Stimulated activated naive CD8-positive, alpha-beta T cell treated with anti-CD3 and anti-CD28 coated beads, Interleukin-15, amount 100 ng/mL, for 72 hours (primary cell): ENCODE measurements at places on chromosomes 3 and 15.

GRCh38 chr3:63964681-63965485 is 52.7 kb upstream of the SCAANT1 start:
- DNase-seq = no peak

DNA sequence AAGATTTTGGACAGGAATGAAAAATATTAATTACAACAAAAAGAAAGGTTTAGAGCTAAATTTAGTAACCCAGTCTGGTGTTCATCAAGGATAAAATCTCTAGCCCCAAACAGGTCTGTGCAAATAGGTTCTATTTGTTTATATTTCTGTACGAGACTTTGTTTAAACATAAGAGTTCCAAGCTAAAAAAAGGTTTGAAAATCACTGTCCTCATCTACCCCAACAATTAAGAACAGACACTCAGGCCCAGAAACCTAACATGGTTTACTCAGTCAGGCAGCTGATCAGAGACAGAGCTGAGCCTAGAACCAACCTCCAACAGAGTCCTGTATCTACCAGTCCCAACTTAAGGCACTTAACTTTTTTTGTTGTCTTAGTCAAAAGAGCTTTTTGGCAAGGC is 49.3 kb downstream of the SNX4 start:
- no peak for DNase-seq

- no peak for DNase-seq
These were observed 725.9 kb downstream of the TUSC7 start for GRCh38 chr3:117435506-117435905.

- DNase-seq = no peak
These were observed 31.1 kb downstream of the SCN5A start for GRCh38 chr3:38618343-38618742.

DNA sequence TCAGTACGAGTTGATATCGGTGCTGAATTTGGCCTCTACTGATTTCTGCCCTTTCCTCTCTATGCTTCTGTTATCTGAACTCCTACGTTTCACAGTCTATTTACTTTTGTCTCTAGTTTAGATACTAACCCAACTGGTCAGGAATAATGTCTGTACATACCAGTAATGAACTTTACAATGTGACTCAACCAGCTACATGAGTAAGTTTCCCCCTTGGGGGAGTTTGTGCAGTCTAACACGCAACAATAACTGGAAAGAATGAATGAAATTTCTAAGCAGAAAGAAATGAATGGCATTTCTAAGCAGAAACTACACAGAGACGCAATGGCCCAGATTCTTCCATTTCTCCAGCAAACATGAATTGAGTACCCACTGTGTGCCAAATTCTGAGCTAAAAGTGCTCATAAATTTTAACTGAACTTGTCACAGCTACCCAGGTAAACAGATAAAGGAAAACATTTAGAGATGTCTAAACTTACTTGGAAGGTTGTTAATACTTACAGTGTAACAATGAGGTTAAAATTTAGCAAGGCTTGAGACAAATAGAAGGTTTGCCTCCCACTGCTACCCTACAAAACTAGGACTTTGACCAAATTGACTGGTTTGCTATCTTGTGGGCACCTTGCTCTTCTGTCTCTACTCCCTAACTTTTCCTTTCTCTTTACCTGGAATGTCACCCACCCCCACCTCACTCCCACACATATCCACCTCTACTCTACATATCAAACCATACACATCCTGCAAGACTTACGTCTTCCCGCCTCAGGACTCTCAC is 11.6 kb downstream of the UPK1B start:
- DNase-seq = no peak
